A549 treated with Mapracorat at 1 μM for 4 hours (cell line): ENCODE measurements at places on chromosomes 2 and 18. TPM values are rescaled to one million over a fixed set of nuclear protein-coding genes. Genes with fewer than 3 reads are reported as not detected.

Gene KIF5C
- total RNA-seq, result 0.30 to 0.77 TPM (median 0.35 TPM) in 5 replicates

Gene SPEG
- total RNA-seq, result 6.6 to 11.2 TPM (median 7.6 TPM) in 5 replicates

Gene TRPM8
- total RNA-seq, result 0.11 to 0.47 TPM (median 0.21 TPM) in 5 replicates

Gene IRS1
- total RNA-seq, result 11.5 to 17.0 TPM (median 15.6 TPM) in 5 replicates

Gene YES1
- 17.2 to 24.3 TPM (median 23.5 TPM) in 5 replicates for total RNA-seq

Gene C1GALT1C1L
- 2.0 to 2.5 TPM (median 2.3 TPM) in 5 replicates for total RNA-seq

Gene MOGAT1
- not detected in 5 replicates for total RNA-seq

Gene SERPINB10
- total RNA-seq, result not detected in 5 replicates

Gene DPP10
- total RNA-seq, result not detected in 5 replicates

Gene AFF3
- total RNA-seq, result 0.01 to 0.08 TPM (median 0.08 TPM) in 3 of 5 replicates, not detected in the others

Gene RAB6C
- total RNA-seq, result not detected in 5 replicates

Gene RAB17
- total RNA-seq, result 0.14 to 0.85 TPM (median 0.23 TPM) in 5 replicates

Gene KRTCAP3
- total RNA-seq, result 0.22 to 0.70 TPM (median 0.42 TPM) in 4 of 5 replicates, not detected in the other

Gene GLS
- 89.0 to 142 TPM (median 127 TPM) in 5 replicates for total RNA-seq

Gene SLC4A1AP
- total RNA-seq, result 27.0 to 35.2 TPM (median 29.7 TPM) in 5 replicates

Gene NDC80
- 12.5 to 15.4 TPM (median 13.3 TPM) in 5 replicates for total RNA-seq

Gene RPL37A
- 4,919 to 5,349 TPM (median 4,978 TPM) in 5 replicates for total RNA-seq

Gene STEAP3
- 42.5 to 52.2 TPM (median 47.0 TPM) in 5 replicates for total RNA-seq

Gene UGT1A5
- total RNA-seq, result not detected in 5 replicates

Gene ANKRD29
- 13.8 to 20.9 TPM (median 19.3 TPM) in 5 replicates for total RNA-seq

Gene STPG4
- not detected in 5 replicates for total RNA-seq

Gene FOXI3
- 0.06 to 0.07 TPM in 2 of 5 replicates, not detected in the others for total RNA-seq

Gene DCAF17
- total RNA-seq, result 7.7 to 10.9 TPM (median 8.7 TPM) in 5 replicates

Gene MYL1
- total RNA-seq, result not detected in 5 replicates

Gene ACKR3
- 12.5 to 17.9 TPM (median 14.4 TPM) in 5 replicates for total RNA-seq

Gene GPR45
- total RNA-seq, result not detected in 5 replicates

Gene STK36
- total RNA-seq, result 9.1 to 12.7 TPM (median 12.4 TPM) in 5 replicates

Gene FLACC1
- total RNA-seq, result 0.13 to 0.14 TPM in 2 of 5 replicates, not detected in the others

Gene FMNL2
- total RNA-seq, result 24.5 to 30.9 TPM (median 28.6 TPM) in 5 replicates

Gene TMEM163
- total RNA-seq, result 0.10 to 0.17 TPM (median 0.14 TPM) in 4 of 5 replicates, not detected in the other

Gene IHH
- total RNA-seq, result 0.30 to 0.89 TPM (median 0.53 TPM) in 5 replicates

Gene DOK6
- not detected in 5 replicates for total RNA-seq

Gene POTEC
- total RNA-seq, result not detected in 5 replicates

Gene XRCC5
- 169 to 199 TPM (median 184 TPM) in 5 replicates for total RNA-seq

Gene HK2
- total RNA-seq, result 0.77 to 1.00 TPM (median 0.93 TPM) in 5 replicates

Gene ZNF396
- total RNA-seq, result 0.56 to 1.4 TPM (median 0.82 TPM) in 5 replicates

Gene TRAK2
- 11.5 to 15.3 TPM (median 14.1 TPM) in 5 replicates for total RNA-seq

Gene CCDC150
- total RNA-seq, result 2.6 to 8.2 TPM (median 4.7 TPM) in 5 replicates

Gene TANC1
- 7.6 to 9.9 TPM (median 9.4 TPM) in 5 replicates for total RNA-seq

Gene INSIG2
- 10.3 to 14.2 TPM (median 11.7 TPM) in 5 replicates for total RNA-seq

Gene HOXD10
- total RNA-seq, result 4.4 to 6.4 TPM (median 5.4 TPM) in 5 replicates

Gene ZNF236
- total RNA-seq, result 2.0 to 3.1 TPM (median 2.6 TPM) in 5 replicates

Gene MAPK4
- total RNA-seq, result 0.12 to 0.23 TPM (median 0.14 TPM) in 5 replicates

Gene GKN1
- 0.30 to 1.00 TPM (median 0.56 TPM) in 5 replicates for total RNA-seq

Gene SMYD1
- total RNA-seq, result not detected in 5 replicates

Gene DYSF
- 0.50 to 1.0 TPM (median 0.78 TPM) in 5 replicates for total RNA-seq

Gene PDE1A
- total RNA-seq, result 0.11 to 0.15 TPM (median 0.12 TPM) in 4 of 5 replicates, not detected in the other

Gene C2orf78
- total RNA-seq, result not detected in 5 replicates

Gene SCYGR4
- total RNA-seq, result not detected in 5 replicates

Gene SAG
- not detected in 5 replicates for total RNA-seq

Gene UCN
- total RNA-seq, result 0.30 to 2.8 TPM (median 1.4 TPM) in 5 replicates
